ENCODE measurements at places on chromosomes 1 and 21. TPM values are rescaled to one million over a fixed set of nuclear protein-coding genes. Genes with fewer than 3 reads are reported as not detected.

The AJAP1 gene
- total RNA-seq = 0.13 TPM

The VSIG8 gene
- not detected for total RNA-seq

The OR2L13 gene
- not detected for total RNA-seq

The CELA3B gene
- total RNA-seq = not detected

The MAP3K7CL gene
- 8.1 TPM for total RNA-seq

The RNASEL gene
- 4.1 TPM for total RNA-seq

The WNT4 gene
- under 0.01 TPM for total RNA-seq

The PEAR1 gene
- total RNA-seq = 26.7 TPM

The EXO1 gene
- 13.2 TPM for total RNA-seq

The FAM72C gene
- 0.25 TPM for total RNA-seq

The SMPDL3B gene
- 2.3 TPM for total RNA-seq

The SPRR2F gene
- total RNA-seq = not detected

The POU3F1 gene
- not detected for total RNA-seq

The IQCC gene
- 1.0 TPM for total RNA-seq

The HSF2BP gene
- total RNA-seq = 1.3 TPM

The TMEM63A gene
- total RNA-seq = 17.7 TPM

Data from mesangial cell (primary cell).